CD4-positive, alpha-beta T cell treated with Interleukin-15 for 1 hour (primary cell): ENCODE measurements at places on chromosomes 3 and 15.
A peak's percentile ranks its signal among the peaks of the same experiment; 100 is the strongest.

GRCh38 chr3:126021702-126022101 is 52.7 kb downstream of the ROPN1B start:
- DNase-seq: no peak

DNA sequence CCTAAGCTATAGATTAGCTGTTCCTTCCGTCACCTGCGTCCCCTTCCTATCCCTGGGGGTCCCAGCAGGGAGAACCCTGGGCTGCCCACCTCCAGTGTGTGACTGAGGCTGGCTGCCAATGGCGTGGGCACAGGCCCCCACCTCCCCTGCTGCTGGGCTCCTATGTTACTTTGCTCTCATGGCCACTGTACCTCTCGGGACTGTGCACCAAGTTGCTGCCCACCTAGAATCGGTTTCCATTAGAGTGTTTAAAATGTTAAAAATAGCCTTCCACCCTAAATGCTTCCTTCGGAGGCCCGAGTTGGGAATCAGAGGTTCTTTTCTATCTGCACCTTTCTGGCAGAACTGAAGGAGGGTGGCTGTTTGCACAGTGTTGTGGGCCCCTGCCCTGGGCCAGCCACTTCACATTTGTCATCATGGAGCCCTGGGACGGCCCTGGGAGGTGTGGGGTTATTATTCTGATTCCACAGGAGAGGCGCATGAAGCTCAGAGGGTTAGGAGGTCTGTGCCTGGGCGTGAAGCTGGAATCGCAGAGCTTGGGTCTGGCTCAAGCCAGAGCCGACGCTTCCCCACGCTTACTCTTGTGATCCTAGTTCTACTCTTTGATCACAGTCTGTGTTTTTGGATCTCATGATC is 29.1 kb downstream of the IRAK2 start:
- DNase-seq: no peak

- DNase-seq: no peak
These were observed 5.9 kb downstream of the ATOSA start for GRCh38 chr15:52673312-52673711.

GRCh38 chr15:25719101-25719985 is 143.8 kb downstream of the ATP10A start:
- no peak for DNase-seq

- no peak for DNase-seq
These were observed 9.0 kb downstream of the TOP2B start for GRCh38 chr3:25655659-25656058.

- DNase-seq: no peak
These were observed 30.2 kb downstream of the CHCHD6 start for GRCh38 chr3:126734106-126734723.

DNA sequence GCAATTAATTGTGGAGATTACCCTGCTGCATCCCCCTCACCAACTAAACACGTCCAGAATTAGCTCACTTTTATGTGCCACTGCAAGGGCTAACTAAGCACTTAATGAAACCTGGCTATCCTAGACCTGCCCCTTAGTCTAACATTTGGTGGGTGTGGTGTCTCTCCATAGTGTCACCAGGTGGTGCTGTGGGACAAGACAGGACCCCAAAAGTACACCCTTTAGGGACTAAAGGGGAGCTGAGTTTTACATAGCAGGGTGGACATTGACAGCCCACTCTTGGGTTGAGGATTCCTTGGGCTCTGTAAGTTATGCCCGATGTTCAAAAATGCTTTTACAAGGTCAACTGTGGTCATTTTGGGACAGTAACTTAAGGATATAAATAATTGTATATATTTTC is 5.7 kb downstream of the DUT start:
- DNase-seq: no peak

GRCh38 chr15:83283138-83283812 is 1.2 kb downstream of the BNC1 start:
- DNase-seq: no peak

DNA sequence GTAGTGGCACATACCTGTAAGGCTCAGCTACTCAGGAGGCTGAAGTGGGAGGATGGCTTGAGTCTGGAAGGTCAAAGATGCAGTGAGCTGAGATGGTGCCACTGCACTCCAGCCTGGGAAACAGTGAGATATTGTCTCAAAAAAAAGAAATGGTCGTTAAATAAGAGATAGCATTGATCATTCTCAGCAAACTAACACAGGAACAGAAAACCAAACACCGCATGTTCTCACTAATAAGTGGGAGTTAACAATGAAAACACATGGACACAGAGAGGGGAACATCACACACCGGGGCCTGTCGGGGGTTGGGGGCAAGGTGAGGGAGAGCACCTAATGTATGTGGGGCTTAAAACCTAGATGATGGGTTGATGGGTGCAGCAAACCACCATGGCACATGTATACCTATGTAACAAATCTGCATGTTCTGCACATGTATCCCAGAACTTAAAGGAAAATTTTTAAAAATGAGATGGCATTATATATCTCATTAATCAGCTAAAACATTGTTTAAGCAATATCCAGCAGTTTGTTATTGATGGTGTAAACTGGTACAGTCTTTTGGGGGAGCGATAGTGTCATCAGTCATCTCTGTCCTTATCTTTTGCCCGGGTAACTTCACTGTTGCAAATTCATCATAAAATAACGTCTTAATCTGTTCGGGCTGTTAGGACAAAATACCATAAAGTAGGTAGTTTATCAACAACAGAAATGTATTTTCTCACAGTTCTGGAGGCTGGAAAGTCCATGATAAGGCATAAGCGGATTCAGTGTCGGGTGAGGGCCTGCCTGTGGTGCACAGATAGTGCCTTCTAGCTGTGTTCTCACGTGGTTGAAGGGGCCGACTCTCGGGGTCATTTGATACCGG is 1.7 kb upstream of the MAN2A2 start:
- no peak for DNase-seq

DNA sequence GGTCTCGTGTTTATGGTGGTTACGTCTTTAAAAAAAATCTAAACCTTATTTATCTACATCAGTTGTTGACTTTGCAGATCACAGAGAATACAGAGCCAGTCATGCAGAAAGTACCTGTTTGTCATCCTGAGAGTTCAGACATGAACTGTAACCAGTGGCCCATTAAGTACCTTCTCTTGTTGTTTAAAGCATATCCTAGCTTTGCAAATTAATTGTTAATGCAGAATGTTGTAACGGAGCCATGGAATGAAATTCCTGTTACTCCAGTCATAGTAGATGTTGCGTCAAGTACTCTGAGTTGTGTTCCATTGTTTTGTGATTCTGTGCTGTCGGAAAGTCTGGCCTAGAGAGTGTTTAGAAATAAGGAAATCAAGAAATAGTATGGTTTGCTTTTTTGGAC is 205.2 kb downstream of the RBMS3 start:
- no peak for DNase-seq

DNA sequence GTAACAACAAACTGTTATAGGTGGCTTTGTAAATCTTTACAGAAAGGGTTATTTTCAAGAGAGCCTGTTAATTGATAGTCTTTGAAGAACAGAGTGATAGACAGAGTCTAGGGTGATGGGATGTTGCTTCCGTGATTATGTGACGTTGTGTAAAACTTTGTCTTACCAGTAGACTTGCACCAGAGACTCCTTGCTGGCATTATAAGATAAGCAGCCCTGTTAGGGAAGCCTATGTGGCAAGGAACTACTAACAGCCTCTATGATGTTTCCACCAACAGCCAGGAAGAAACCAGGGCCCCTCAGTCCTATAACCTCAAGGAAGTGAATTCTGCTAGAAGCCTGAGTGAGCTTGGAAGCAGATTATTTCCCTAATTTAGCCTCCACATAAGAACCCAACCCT is 18.9 kb downstream of the STT3B start:
- DNase-seq: no peak

GRCh38 chr3:4552811-4553210 is 59.7 kb downstream of the ITPR1 start:
- no peak for DNase-seq

DNA sequence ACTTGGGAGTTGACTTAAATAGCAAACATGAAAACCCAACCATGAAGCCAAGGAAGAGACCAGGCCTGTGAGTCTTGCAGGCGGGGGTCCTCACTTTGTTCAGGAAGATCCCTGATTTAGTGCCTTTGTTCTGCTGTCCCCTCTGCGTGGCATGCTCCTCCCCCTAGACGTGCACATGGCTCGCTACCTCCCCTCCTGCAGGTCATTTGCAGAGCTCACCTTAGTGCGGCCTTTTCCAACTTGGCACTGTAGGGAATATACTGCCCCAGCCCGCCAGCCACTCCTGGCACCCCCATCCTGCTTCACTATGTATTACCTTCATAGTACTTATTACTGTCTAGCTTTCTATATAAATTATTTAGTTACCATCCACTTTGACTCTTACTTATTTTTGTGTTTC is 18.3 kb downstream of the GXYLT2 start:
- DNase-seq: no peak

DNA sequence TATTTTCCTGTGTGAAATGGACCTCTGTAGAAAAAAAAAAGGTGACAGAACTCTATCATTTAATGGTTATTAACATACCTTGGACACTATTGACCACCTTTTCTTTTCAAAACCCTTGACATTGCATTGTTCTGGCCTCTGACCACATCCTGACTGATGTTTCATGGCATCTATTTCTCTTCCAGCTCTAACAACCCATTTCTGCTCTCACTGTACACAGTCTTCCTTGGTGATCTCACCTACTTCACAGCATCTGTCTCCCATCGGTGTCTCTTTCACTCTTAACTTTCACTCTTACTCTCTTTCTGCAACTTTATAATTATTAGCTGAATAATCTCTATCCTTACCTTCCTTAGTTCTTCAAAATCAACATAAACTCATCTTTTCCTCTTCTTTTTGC is 217.4 kb upstream of the CD96 start:
- DNase-seq: no peak

DNA sequence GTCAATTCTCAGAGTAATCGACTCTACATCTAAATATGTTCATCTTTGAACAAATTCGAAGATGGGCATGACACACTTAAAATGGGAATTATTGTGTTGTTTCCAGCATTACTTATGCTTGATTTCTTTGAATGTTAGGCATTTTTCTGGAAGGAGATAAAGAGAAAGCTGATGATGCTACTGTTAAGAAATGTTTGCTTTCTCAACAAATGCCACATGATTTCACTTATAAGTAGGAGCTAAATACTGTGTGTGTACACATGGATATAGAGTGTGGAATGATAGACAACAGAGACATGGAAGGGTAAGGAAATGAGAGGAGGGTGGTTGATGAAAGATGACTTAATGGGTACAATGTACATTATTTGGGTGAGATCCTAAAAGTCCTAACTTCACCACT is 400.9 kb downstream of the TBL1XR1 start:
- no peak for DNase-seq

GRCh38 chr3:35705904-35706303 is 66.6 kb downstream of the ARPP21 start:
- DNase-seq: no peak

DNA sequence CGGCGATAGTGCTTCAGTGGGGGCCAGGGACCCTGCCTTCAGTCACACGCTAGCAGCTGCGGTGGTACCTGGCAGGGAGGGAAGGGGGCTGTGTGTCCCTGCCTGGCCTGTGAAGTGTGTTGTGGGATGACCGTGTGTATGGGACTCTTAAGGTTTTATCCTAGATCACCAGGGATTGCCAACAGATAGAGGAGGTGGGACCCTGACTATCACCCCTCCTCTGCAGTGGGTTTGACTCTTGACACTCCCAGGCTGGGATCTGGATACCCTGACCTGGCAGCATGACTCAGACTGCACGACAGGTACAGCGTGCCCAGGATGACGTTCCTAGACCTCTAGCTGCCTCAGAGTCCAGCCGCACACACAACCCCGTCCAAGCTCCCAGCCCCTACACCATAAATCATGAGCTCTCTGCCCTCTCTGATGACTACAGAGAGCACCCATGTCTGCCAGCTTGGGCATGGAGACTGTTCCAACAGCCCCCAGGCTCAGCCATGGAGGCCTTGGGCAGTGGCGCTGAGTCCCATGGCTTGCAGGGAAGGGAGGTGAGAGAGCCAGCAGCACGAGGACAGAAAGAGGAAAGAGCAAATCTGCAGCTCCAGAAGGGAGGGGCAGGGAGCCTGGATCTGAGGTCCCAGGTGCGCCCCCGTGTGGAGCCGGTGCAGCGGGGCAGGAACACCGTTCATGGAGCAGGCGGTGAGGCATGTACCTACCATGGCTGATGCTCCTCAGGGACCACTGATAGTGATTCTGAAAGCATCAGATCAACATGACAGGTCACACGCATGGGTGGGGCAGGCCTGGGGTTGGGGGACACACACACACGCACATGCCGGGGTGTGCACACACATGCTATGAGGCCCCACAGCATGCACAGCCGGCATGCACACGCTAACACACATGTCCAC is 71.0 kb downstream of the ADAMTS7 start:
- peak; percentile 55 for DNase-seq

DNA sequence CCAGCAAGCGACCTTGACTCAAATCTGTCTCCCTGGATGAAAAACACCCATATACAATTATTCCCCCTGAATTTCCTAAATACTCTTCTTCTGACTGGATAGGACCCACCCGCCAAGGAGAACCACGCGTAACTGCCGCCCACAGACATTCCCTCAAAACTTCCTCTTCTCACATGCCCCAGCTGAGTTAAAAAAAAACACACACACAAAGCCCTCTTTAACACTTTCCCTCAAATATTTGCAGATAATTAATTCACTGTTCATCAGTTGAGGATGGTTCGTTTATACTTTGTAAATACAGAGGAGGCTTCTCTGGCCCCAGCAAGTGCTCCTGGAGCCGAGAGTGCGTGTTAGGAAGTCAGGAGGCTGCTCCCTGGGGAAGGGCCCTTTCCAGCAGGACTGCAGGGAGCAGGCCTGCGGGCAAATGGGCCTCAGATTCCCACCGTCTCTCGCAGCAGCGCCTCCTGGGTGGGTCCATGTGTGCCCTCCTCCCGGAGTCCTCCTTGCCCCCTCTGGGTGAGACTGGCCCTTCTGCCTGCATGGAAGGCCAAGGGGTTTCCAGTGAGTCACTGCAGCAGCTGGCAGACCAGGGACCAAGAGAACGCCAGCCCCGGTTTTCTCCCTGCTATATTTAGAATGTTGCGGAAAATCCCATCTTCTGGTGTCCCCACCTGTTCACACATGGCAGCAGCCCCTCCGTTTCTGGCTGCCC is 46.8 kb downstream of the MGLL start:
- peak; percentile 37 for DNase-seq

- DNase-seq: no peak
These were observed 331.0 kb upstream of the RASGRP1 start for GRCh38 chr15:38895326-38896255.
